Heart left ventricle (tissue), 16 donors: ENCODE measurements at places on chromosomes 16 and 17. TPM values are rescaled to one million over a fixed set of nuclear protein-coding genes. Genes with fewer than 3 reads are reported as not detected.

RAB40C gene
- total RNA-seq: 10.2 TPM

EVPLL gene
- total RNA-seq: not detected

TLCD2 gene
- total RNA-seq: 1.6 TPM

MMP28 gene
- total RNA-seq: 10.2 TPM

LITAFD gene
- total RNA-seq: not detected

PDIA2 gene
- total RNA-seq: 3.1 TPM

ATP1B2 gene
- total RNA-seq: 1.3 TPM

CHST6 gene
- 1.8 TPM for total RNA-seq

KCNH6 gene
- total RNA-seq: not detected

TEKT1 gene
- total RNA-seq: not detected

CD19 gene
- not detected for total RNA-seq

GLP2R gene
- total RNA-seq: not detected

ABCC11 gene
- total RNA-seq: 0.48 TPM

NEUROD2 gene
- not detected for total RNA-seq

SCGB1C2 gene
- total RNA-seq: not detected

MMP15 gene
- 50.8 TPM for total RNA-seq

NTN3 gene
- 0.09 TPM for total RNA-seq

ACSM2B gene
- not detected for total RNA-seq

GALNS gene
- 14.9 TPM for total RNA-seq

GGNBP2 gene
- total RNA-seq: 62.9 TPM

KRTAP2-3 gene
- not detected for total RNA-seq

CDH5 gene
- 107 TPM for total RNA-seq

RNF222 gene
- not detected for total RNA-seq

BBS2 gene
- 31.2 TPM for total RNA-seq

TEX14 gene
- 0.08 TPM for total RNA-seq

SCARF1 gene
- 25.9 TPM for total RNA-seq

PPP1R1B gene
- 0.56 TPM for total RNA-seq

GAST gene
- total RNA-seq: not detected

PDILT gene
- not detected for total RNA-seq

PPL gene
- 7.5 TPM for total RNA-seq
